ENCODE measurements at places on chromosomes 6 and 20.

- no peak for DNase-seq
Observed at GRCh38 chr6:132063204-132063603, 112.0 kb upstream of the CCN2 start.

DNA sequence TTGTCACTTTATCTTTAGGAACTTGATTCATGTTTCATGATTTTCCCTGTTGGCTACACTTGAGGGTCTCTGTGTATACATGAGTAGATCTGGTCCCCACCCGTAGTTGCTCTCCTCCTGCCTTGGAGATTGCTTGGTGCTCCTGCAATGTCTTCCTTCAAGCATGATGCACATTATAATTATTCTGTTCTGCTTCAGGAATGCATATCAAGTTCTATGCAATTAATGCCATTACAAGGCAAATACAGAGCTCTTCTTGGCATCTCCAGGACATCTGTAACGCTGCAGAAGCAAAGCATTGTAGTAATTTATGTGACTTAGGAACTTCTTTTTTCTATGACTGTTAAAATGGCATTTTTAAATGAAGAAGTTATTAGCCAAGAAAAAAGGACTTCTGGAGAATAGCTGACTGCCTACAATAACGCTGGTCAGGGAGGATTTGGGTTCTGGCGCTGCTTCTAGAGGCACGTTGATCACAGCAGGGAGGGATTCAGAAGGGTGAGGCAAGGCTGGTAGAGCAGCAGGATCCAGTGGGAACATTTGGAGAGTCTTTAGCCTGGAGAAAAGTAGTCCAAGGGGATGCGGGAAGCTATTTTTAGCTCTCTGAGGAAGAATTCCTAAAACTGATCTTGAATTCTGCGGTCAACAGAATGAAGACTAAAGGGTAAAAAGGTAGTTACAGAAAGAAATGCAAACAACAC, 203.6 kb downstream of the PLCB1 start:
- no peak for DNase-seq

- no peak for DNase-seq
Observed at GRCh38 chr6:1764397-1764987, 154.8 kb downstream of the FOXC1 start.

GRCh38 chr6:90169374-90169773, 127.3 kb downstream of the BACH2 start:
- DNase-seq = no peak

- no peak for DNase-seq
Observed at GRCh38 chr6:90294008-90294511, 2.6 kb downstream of the BACH2 start.

DNA sequence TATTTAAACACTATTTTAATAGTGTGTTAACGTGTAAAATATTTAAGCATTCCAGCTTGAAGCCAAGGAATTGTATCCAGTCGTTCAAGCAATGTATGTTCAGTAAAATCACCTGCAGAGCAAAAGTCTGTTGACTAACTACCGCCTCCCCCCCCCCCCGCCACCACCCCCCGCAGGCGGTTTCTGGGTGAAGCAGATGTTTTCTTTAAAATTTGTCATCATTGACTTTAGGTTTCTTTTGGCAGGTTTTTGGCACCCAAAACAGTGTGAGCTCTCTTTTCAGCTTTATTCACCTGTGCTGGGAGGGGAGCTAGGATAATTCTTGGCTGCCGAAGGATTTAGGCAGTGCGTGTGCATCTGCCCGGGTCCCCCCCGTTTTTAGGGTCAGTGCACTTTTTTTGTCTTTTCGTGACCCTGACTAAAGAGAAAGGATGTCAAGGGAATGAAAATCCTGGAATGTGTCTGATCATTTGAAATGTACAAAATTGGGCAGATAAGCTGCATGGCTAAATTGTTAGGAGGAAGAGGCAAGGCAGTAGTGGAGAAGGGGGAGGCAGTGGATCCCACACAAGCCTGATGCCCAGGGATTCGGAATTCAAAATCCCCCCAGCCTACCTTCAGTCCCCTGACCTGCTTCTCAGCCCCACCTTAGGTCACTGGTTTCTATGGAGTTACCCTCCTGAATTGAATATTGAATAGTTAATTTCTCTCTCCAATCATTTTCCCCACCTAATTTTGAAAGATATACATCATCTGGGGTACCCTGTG, 1.1 kb downstream of the EDN1 start:
- no peak for DNase-seq

DNA sequence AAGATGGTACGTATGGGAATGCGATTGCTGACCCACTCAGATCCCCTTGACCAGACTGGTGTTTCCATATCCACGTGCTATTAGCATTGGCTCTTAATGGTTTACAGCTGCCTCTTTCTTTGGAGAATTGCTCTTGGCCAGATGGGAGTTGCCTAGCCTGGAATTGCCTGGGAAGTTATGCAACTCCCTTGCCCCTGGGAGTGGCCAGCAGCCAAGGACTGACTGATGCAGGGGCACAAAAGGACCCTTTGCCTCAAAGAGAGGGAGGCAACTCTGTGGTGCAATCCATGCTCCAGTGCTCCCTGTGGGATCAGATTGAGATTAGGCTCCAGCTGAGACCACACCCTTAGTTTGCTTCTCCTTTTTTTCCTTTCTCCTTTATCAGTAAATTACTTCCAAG, 203.5 kb upstream of the JAG1 start:
- no peak for DNase-seq

GRCh38 chr20:1802385-1803060, 92.7 kb upstream of the SIRPA start:
- DNase-seq = peak; percentile 52

- DNase-seq = no peak
Observed at GRCh38 chr6:27314046-27314445, 2.0 kb upstream of the POM121L2 start.

DNA sequence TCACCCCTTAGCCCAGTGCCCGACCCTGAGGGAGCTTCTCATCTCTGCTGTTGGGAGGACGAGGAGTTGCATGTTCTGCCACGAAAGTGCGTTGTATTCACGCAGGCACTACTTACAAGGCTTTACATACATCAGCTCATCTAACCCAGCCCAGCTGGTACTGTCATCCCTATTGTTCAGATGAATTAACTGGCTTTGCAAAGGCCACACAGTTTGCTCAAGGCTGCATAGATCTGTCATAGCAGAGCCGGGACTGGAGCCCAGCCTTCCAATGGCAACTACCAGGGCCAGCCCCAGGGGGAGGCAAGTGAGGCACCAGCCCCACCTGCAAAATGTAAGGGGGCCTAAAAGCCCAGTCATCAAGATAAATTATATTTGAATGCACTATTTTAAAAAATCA, 257.6 kb downstream of the NFATC2 start:
- DNase-seq = no peak

- peak; percentile 10 for DNase-seq
Observed at GRCh38 chr6:40774932-40775331, 187.8 kb upstream of the LRFN2 start.

DNA sequence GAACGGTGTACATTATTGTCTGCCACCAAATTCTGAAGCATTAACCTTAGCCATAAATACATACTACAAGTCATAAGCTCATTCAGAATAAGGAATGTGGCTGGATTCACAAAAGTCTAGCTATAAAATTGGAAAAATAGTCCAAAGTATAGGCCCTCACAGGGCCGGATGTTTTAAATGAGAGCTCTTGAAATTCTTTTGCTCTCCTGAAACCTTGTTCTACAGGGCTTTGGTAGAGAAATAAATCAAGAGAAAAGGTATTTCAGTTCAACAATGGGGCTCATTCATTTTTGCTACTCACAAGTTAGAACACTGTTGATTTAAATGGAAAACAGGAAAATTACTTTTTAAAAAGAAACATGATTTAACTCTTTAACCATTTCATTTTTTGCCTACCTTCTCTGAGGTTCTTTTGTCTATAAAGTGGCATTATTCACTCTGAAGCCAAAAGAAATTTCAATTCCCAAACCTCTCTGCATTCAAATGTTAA, 58.0 kb downstream of the PREP start:
- no peak for DNase-seq

DNA sequence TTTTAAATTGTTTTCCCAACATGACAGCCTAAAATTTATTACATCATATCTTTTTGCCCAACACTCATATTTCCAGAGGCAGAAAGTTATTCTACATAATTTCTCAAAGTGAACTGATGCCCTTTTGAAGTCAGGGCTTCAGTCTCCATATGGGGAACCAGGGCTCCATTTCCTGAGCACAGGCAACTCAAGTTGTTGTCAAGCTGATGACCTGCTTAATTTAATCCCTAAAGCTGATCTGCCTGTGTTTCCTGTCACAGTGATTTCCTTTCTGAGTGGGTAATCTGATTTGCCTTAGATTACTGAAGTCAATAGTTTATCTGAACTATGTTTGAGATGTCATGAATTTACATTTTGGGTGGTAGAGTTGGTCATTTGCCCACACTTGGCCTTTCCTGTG, 932.1 kb upstream of the MANEA start:
- no peak for DNase-seq

GRCh38 chr6:4192173-4192572, 56.8 kb upstream of the ECI2 start:
- no peak for DNase-seq

GRCh38 chr6:20876561-20876960, 342.3 kb downstream of the CDKAL1 start:
- no peak for DNase-seq

DNA sequence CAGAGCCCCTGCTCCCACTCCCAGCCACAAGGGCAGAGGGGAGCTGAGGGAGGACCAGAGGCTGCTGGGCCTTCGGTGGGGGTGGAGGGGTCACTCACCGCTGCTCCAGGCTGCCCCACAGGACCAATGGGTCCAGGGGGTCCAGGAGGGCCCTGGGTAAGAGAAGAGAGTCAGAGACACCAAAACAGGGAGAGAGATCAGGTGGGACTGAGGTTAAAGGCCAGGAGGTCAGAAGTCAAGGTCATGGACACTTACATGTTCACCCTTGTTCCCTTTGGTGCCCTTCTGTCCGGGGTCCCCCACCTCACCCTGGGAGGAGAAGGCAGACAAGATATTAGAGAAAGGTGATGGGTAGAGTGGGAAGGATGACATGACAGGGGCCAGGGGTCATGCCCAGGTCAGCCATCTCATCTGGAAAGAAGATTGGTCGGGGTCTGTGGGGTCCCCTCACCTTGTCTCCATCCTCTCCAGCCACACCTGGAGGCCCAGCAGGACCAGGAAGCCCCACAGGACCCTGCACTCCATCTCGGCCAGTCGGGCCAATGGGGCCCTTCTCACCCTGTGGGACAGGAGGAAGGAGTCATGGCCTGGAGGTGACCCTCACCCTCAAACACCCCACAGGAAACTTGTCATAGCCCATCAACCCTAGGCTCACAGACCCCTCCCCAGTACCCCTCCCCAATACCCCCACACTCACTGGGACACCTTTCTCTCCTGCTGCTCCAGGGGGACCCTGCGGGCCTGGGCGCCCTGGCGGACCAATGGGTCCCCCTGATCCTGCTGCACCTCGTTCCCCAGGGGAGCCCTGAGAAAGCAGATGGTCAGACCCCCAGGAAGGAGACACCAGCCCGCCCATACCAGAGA, 21.0 kb downstream of the COL11A2 start:
- DNase-seq = no peak

- no peak for DNase-seq
Observed at GRCh38 chr6:53373638-53374037, 24.9 kb upstream of the ELOVL5 start.

DNA sequence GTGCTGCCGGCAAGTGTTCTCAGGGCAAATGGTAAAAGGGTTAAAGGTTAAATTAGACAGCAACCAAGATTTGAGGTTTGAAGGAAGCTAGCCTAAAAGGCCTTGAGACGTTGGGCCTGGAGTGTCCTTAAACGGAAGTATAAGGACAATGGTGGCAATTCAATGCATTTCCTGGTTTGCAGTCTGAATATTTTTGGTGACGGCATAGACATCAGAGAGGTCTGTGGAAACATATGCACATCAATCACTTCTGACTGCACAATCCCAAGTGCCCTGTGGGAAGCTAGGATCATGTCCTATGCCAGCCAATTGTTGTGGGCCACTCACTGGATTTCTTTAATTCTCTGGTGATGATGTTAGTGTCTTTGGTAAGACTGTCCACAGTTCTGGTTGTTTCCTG, 25.7 kb upstream of the TUBB2A start:
- DNase-seq = no peak

- DNase-seq = no peak
Observed at GRCh38 chr6:35427851-35428321, 24.3 kb upstream of the FANCE start.

GRCh38 chr6:133555685-133556084, 314.5 kb downstream of the EYA4 start:
- no peak for DNase-seq

GRCh38 chr6:36743538-36744303, 46.1 kb downstream of the RAB44 start:
- DNase-seq = no peak
